ENCODE measurements at places on chromosomes 11 and 22.
A peak's percentile ranks its signal among the peaks of the same experiment; 100 is the strongest.

DNA sequence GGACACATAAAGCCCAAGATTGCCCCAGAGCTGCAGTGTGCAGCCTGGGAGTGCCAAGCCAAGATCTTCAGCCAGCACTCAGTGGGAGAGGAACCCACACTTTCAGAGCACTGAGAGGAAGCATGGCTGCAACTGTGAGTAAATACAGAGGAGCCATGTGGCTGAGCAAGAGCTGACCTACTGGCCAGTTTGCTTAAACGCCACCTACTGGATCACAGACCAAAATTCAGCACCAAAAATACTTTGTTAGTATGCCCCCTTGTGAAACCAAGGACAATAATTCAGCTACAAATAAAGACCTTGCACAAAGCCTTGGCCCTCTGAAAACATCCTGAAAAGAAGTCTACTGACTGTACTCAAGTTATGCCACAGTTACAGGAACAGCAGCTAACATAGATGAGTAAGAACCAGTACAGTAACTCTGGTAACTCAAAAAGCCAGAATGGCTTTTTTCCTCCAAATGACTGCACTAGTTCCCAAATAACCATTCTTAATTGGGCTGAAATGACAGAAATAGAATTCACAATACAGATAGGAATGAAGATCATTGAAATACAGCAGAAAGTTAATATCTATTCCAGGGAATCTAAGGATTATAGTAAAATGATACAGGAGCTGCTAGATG is 10.1 kb upstream of the OR4A15 start:
- no peak for DNase-seq

- no peak for DNase-seq
Observed at GRCh38 chr11:125496529-125496857, 428 bp upstream of the FEZ1 start.

DNA sequence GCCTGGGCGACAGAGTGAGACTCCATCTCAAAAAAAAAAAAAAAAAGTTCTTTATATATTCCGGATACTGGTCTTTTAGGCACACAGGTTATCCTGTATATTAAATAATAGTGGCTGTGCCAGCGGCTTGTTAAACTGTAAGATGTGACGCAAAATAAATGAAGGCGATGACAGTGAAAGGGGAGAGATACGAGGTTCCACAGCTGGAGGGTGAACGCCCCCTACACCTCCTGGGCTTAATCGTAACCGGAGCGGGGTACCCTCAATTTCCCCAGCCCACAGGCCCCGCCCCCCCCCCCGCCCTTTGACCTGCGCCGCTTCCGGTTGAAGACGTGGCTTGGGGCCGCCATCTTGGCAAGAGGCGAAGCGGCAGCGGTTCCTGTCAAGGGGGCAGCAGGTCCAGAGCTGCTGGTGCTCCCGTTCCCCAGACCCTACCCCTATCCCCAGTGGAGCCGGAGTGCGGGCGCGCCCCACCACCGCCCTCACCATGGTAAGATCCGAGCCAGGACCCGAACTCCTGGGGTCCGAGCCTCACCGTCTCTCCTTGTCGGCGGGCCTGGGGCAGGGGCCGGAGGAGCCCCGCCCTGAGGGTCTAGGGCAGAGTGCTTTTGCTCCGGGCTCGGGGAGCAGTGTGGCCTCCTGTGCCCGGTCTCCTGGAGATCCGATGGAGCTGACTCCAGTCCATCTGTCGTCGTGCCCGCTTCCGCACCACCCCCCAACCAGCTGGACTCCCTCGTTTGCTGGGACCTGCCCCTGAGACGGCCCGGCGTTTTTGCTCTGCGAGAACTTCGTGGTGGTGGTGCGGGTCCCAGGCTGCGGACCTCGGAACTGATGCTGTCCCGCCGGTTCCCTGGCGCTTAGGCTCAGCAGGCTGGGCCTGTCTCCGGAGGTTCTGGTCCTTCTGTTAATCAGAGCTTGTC is at the start of gene ARCN1:
Gene ARCN1 (plus strand): TSS at position 349 of the 920 bp plus-strand sequence. CDS start 139 bp downstream, at position 488.
- peak; percentile 91 for DNase-seq

- no peak for DNase-seq
Observed at GRCh38 chr22:29388759-29389090, 355 bp upstream of the AP1B1 start.

GRCh38 chr11:72598466-72598865 is 75.8 kb downstream of the PDE2A start:
- no peak for DNase-seq

DNA sequence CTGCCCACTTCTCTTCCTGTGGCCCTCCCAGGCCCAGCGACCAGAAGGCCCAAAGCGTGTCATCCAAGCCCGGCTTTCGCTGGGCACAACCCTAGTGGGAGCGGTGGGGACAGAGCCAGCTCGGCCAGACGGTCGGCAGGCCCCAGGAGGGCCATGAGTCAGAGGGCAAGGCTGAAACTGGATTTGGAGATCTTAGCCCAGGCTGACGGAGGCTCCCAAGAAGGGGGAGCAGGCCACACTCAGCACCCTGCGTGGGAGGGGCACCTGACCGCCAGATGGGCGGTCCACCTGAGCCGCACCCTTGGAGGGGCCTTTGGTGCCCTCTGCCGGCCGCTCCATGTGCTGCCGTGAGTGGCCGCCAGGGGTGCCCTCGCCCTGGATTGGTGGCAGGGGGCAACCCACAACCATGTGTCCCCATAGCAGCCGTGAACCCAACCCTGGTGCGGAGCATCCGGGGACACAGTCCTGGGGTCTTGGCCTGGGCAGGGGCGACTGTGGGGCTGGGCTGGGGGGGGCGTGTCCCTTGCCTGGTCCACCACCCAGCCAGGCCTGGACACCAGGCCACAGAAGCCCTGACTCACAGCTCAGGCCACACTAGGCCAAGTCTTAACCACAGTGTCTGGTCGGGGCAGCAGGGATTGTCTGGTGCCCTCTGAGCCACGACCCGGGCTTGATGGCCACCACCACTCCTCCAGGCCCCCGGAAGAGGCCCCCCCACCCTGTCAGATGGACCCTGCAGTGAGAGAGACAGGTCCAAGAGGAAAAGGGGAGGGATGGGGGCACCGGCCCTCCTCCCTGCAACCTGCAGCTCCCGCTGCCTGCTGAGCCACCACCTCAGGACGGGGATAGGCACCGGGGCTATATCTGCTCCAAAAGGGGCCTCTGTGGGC is 19.2 kb upstream of the TALDO1 start:
- DNase-seq = peak; percentile 87

DNA sequence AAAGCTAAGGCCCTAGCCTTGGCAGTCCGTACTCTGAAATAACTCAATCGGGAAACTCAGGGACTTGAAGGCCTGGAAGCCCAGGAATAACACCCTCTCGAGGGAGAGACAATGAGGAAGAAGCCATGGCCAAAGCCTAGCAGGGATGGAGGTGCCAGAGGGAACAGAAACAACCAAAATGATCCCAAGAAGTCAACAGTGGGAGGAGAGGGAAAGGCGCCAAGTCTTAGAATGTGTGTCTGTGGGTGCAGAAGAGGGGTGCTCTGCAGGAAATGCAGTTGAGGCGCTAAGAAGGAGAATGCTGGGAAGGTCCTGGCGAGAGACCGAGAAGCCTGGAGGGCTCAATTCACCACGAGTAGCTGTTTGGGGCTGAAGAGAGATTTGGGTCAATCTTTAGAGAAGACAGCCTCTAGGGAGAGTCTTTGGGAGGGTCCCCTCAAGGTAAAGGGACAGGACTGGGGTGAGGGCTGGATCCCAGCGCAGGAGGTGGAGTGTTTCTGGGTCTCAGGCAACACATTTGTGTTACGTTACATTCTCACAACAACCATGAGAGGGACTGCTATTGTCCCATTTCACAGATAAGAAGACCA is 760 bp upstream of the MAPK8IP1 start:
- DNase-seq = no peak

GRCh38 chr11:34155757-34156062 is 50.3 kb downstream of the NAT10 start:
- DNase-seq = no peak

DNA sequence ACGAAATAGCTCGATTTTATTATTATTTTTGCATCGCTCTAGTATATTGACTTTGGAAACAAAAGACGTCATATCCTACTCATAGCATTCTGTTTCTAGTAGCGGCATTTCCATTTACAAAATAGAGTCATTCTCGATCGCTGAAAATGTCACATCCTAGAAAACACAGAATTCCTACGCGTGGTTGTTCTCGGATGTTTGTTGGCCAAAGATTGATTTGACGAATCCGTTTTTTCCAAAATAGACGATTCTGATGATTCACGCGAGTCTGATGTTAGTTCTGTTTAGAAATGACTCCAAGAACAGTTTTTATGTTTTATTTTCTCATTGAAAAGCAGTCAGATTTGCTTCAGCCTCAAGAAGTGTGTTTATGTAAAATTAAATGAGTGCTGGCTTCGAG is 47.6 kb downstream of the SMIM38 start:
- DNase-seq = no peak

DNA sequence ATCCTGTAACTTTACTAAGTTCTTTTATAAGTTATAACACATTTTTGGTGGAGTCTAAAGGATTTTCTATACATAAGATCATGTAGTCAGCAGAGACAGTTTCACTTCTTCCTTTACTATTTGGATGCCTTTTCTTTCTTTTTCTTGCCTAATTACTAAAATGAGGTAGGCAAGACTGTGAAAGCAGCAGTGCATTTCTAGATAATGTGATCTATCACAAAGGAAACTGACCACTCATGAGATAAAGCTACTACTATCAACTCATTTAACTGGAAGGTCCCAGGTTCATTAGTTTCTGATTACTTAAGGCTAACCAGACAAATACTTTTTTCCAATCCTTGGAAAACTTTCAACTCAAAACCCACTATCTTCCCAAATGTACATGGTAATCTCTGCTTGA is 196.2 kb upstream of the E2F8 start:
- no peak for DNase-seq

- DNase-seq = peak; percentile 56
Observed at GRCh38 chr22:48577014-48577690, 1250.5 kb downstream of the BRD1 start.

DNA sequence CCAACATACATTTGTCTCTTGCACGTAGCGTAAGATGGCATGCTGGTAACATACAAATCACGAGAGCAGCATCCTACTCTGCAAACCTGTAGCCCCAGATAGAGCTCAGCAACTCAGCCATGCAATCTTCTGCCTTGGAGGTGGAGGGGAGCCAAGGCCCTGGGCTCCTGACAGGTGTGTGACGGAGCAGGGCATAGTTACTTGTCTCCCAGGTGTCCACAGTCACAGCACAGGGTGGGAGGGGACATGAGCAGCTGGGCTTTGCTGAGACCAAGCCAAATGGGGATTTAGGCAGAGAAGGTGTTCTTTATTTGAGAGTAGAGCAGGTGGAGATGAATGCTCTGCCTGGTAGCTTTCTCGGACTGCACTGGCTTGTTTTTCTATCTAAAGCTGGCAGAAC is 111.7 kb downstream of the TEAD1 start:
- no peak for DNase-seq

- no peak for DNase-seq
Observed at GRCh38 chr11:97557399-97557798, 1167.6 kb downstream of the JRKL start.

- no peak for DNase-seq
Observed at GRCh38 chr11:124285610-124286344, 28.0 kb downstream of the OR8D1 start.

DNA sequence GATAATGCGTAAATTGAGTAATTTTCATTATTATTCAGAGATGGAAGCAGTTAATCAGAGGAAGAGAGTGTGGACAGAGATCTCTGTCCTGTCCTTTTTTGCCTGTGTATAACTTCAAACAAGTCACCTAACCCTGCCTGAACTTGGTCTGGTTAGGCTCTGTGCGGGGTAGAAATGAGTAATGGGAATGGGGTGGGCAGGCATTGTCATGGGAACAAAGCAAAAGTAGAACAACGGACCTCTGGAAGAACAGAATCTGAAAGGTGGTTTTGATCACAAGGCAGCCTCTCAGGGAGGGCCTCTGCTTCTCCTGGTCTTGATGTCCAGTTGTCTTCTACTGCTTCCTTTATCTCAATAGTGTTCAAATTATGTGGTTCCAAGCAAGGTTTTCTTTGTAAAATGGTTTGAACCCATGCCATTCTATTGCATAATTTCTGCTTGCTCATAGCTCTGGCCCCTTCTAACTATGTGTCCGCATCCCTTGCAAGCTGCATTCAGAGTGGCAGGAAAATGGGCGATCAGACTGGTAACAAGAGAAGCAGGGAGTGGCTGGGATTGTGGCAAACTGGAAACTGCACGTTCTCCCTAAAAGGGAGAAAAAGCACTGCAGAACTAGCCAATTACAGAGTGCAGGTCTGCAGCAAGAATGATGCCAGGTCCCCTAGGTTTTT is 76.1 kb downstream of the PRR5L start:
- no peak for DNase-seq

DNA sequence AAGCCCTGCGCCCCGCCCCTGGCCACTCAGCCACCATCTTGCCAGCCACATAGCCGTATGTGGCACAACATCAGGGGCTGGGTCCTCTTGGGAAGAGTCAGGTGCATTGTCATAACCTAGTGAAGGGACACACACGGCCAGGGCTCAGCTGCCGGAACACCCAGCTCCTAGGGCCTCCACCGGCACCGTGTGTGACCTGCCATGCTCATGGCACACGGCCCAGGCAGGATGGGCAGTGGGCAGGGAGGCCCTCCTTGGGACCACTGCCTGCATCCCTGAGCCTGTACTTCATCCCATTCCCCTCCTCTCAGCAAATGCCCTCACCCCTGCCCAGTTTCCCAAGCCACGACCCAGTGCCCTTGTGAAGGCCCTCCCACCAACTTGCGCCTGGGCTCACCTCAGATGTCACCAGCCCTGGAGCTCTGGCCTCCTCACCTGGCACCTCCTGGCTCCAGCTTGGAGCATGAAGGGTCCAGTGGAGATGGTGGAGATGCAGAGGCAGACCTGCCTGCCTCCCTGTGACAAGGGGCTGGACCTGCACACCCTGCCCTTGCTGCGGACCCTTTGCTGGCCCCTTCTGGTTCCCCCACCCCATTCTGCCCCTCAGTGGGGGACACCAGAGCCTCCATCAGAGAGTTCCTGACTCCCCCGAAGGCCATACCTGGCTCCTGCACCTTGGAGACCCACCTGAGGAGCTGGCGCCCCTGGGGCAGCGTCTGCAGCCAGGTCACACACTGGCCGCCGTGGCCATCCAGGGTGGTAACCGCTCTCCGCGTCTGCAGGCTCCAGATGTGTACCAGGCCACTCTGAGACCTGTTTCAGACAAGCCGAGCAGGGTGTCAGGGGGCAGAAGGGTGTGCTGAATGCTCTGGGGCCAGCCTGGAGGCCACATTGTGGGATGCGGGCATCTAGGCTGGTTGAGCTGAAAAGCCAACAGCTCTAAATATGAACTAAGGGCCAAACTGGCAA is 34.5 kb downstream of the GNB1L start:
- no peak for DNase-seq

DNA sequence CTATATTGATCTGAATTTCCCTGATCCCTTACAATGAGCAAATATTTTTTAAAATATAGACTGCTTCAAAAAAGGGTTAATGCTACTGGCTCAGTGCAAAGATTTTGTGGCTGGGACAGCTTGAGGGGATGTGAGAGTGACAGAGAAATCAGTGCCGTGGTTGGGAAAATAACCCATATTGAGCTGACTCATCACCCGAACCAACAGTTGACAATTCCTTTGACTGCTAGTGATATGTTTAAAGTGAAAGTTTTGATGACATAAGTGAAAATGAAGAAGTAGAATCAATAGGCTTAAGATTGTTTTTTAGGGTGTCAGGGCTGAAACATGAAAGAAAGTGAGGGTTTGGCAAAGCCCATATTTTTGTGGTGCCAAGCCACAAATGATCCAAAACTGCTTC is 257.1 kb upstream of the TENM4 start:
- DNase-seq = no peak

GRCh38 chr11:10044618-10045017 is 249.4 kb downstream of the SBF2 start:
- no peak for DNase-seq

GRCh38 chr22:29385748-29386147 is 2.6 kb downstream of the AP1B1 start:
- DNase-seq = no peak

GRCh38 chr22:24455751-24456426 is 28.5 kb downstream of the ADORA2A start:
- DNase-seq = no peak

Data from retina (tissue), 1 donor.